Stimulated activated CD4-positive, alpha-beta T cell treated with anti-CD3 and anti-CD28 coated beads, Interleukin-2, amount 100 ng/mL, for 4 hours (primary cell): ENCODE measurements at places on chromosomes 12 and 14.

DNA sequence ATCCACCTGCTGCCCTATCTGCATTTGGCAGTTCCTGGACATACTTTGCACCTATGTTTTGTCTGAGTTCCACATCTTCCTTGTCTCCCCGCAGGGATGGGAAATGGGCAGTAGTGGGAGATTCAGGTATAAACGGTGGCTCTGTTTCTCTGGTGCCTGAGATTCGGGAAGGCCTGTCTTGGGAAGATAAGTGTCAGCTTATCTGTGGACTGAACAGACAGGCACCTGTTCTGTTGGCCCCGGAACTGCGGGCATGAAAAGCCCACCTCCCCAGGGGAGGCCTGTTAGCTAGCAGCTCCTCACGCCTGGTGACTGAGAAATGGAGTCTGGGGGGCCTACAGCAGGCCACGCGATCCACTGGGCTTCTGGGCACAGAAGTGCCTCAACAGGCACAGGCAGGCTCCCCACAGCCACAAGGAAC, 5.8 kb downstream of the PHB2 start:
- no peak for DNase-seq

GRCh38 chr12:27824126-27824842, 44.2 kb upstream of the MANSC4 start:
- DNase-seq: no peak

DNA sequence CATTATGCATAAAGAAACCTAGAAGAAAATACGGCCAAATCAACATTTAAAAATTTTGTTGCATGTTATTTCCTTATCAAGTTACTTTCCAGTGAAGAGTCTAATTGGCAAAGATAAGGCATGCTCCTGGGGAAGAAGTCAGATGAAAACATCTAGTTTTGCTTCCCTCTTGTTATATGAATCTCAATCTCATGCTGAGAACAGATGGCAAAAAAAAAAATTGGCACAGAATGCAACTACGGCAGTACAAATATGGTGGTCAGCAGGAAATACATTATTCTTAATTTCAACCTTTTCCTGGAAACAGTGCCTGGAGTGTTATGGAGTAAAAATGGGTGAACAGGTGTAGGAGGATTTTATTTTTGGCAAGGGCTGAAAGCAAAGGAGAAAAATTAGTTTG, 32.8 kb downstream of the HECTD4 start:
- DNase-seq: no peak

DNA sequence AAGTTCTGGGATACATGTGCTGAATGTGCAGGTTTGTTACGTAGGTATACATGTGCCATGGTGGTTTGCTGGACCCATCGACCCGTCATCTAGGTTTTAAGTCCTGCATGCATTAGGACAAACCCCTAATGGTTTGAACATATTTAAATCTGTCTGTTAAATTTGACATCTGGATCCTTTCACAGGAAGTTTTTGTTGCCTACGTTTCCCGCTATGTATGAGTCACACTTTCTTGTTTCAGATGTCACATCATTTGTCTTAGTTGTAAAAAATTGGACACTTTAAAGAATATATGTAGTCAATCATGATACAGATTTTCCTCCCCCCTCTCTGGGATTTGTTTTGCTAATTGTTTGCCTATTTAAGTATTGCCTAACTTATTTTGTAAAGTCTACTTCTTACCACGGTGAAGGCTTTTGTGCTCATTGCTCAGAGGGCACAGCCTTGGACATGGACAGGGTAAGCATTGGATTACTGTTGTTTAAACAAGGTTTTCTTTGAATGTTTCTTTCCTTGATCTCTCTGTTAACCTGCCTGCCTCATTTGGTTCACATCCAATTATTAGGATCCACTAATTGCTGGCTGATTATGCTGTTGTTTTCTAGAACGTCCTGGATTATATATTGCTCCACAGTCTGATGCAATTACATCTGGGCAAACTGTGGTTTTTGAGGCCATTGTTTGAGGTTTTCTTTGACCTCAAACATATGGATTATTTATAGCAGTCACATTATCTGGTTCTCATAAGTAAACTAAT, 1441.4 kb downstream of the AACS start:
- DNase-seq: no peak

- DNase-seq: no peak
Observed at GRCh38 chr14:98685725-98686124, 586.3 kb downstream of the BCL11B start.

- DNase-seq: no peak
Observed at GRCh38 chr14:101767618-101768362, 6.3 kb downstream of the PPP2R5C start.

- DNase-seq: no peak
Observed at GRCh38 chr14:34538871-34539406, 562 bp downstream of the EAPP start.

GRCh38 chr14:75533791-75534555, 11.7 kb downstream of the BATF start:
- DNase-seq: no peak

GRCh38 chr12:109983432-109984142, 12.6 kb downstream of the GIT2 start:
- DNase-seq: no peak

DNA sequence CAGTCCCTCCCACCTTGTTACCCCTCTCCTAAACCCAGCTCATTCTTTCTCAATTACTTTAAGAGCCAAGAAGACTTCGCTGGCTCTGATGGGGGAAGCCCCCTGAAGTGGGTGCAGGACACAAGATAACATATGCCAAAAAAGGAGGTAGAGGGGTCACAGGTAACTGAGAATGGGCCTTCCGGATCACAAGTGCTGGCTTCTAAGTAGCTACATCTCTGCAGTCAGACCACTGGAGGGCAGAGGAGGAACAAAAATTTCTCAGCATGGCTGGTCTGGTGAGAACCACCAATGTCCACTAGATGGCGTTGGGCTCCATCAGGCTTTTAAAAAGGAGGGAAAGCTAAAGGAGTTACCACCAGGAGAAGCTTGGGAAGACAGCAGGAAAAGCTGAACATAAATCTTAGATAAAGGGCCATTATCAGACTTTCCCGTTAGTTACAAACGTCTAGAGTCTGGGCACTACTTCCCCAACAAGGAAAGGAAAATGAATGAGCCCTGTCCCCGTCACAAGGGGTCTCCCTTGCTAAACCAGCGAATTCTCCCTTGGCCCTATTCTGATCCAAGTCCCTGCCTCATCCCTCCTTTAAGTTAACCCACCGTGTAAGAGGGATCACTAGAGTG, 11.6 kb upstream of the CDH24 start:
- DNase-seq: peak; percentile 61

DNA sequence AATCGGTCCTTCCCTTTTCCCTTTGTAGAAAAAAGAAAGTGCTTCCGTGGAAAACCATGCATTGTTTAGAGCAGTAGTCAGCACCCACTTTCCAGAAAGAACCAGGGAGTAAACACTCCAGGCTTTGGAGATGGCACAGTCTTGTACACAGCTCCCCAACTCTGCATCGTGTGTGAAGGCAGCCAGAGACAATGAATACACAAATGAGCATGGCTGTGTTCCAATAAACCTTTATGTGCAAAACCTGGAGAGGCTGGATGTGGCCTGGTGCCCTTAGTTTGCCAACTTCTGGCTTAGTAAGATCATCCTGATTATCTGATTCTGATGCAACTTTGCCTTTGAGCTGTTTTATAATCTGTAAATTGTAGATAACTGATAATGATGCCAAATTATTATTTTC, 463.4 kb upstream of the TMEM132C start:
- no peak for DNase-seq

DNA sequence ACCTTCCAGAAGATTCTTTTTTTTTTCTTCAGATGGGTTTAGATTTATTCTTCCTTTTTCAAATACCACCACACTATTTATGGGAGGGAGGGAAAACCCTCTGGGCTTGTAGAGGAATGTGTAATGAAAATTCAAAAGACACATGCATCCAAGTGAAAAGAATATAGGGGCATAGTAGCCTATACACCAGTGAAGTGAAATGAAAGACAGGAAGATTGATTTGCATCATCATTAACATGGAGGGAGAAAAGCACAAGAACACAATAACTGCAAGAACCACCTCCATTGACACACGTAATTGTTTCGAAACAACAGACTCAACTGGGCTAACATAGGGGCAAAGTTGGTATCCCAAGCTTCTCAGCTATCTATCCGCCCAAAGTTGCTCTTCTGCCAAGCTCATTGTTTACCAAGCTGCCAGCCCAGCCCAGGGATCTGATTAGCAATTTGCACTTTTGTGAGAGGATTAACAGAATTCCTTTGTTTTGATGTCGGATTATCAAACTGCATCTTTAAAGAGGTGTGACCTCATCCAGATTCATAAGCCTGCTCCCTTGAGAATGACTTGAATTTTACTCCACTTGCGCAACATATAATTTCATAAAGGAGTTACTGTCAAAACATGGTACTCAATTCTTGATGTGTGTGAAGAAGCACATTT, 430.5 kb upstream of the SOX5 start:
- no peak for DNase-seq
